ENCODE measurements at places on chromosomes 5 and 9.

- no peak for DNase-seq
These were observed 115.0 kb downstream of the PIK3R1 start for GRCh38 chr5:68330574-68330973.

DNA sequence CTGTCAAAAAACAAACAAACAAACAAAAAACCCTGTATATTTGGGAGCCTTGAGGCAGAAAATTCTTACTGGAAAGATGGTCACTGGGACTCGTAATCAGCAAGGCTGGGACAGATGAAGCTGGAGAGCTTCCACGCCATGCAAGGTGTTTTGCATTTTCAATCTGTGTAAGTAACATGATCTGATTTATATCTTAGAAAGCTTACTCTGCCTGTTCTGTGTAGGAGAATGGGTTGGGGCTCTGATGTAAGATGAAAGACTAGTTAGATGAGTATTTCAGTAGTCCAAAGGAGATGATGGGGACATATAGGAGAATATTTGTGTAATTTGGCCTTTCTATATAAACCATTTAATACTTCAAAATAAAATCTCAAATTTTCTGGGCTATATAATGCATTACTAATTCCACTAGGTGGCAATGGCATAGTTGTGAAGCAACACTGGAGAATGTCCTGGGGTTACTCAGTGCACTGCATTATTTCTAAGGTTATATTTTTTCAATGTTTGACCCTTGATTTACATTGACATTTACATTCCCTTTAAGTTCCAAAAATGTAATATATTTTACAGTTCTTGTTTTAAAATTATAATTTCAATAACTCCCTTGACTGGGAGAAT is 21.9 kb upstream of the FSD1L start:
- no peak for DNase-seq

- no peak for DNase-seq
These were observed at the start of gene ARAP3 for GRCh38 chr5:141681695-141682641. ARAP3 (minus strand) TSS chr5:141682230; CDS start chr5:141680486, 1,744 bp downstream.

GRCh38 chr5:177542816-177543465 is 11.4 kb downstream of the FAM193B start:
- DNase-seq, result no peak

- DNase-seq, result no peak
These were observed 73.5 kb upstream of the GALNT10 start for GRCh38 chr5:154117050-154117449.

DNA sequence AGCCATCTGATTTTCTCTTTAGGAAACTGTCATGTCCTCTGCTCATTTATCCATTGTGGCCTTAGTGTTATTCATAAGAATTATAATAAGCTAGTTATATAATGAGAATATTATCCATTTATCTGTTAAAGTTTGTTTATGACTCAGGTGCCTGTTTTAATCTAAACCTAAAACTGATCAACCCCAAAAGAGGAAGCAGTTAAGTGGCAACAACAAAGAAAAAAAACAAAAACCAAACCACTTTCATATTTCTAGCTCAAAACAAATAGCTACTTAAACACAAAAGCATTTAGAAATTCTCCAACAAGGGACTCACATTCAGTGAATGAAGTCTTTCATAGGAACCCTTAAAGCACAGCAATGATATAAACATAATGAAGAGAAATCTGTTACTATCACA is 116.4 kb downstream of the APBA1 start:
- no peak for DNase-seq

- DNase-seq, result no peak
These were observed 139.1 kb downstream of the PIP5K1B start for GRCh38 chr9:68844157-68844556.

DNA sequence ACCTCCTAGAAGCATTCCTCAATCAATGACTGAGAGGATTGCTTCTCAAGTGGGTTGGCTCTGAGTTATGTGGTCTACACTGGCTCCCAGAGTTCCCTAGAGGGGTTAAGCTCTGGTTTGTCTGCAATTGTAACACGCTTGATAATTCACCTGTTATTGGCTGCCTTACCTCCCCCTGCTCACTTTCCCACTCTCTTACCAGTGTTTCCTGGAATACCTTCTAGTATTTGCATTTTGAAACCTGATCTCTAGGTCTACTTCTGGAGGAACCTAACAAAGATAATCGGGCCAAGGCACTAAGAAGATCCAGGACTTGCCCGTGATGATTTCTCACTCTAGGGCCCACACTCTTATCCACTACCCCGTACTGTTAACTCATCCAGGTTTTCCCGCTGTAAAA is 110.1 kb upstream of the MAP3K1 start:
- no peak for DNase-seq

DNA sequence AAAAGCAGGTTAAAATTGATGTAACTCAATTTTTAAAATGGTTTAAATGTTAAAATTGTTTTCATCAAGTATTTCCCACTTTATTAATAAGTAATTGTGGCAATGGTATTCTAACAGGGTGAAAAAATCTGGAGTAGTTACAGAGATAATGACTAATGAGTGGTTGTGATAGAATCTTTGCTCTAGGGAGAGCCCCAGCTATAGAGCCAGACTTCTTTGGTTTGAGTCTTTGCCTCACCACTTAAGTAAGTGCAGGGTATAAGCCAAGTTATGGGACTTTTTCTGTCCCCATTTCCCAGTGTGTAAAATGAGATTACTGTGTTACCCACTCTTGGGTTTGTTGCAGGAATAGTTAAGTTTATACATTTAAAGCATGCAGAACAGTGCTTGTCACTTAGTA is 158.1 kb downstream of the FER start:
- no peak for DNase-seq

DNA sequence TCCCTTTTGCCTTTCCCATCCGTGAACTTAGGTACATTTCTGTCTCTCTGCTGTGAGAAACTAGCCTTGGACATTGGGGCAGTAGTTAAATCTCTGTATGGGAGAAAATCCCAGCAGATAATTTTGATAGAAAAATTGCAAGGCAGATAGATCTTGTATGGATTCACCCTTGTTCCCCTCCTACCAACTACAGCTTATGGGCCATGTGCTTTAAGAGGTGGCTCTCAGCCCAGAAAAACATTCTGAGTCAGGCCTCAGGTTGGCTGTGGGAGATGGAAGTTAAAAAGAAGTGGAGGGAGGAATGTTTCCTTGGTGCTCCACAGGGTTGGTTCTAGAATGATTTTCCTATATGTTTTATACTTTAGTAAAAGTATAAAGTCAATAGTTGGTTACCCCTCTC is 1.4 kb upstream of the KDM3B start:
- no peak for DNase-seq

- DNase-seq, result no peak
These were observed 449.4 kb upstream of the CDH10 start for GRCh38 chr5:25094219-25094618.

DNA sequence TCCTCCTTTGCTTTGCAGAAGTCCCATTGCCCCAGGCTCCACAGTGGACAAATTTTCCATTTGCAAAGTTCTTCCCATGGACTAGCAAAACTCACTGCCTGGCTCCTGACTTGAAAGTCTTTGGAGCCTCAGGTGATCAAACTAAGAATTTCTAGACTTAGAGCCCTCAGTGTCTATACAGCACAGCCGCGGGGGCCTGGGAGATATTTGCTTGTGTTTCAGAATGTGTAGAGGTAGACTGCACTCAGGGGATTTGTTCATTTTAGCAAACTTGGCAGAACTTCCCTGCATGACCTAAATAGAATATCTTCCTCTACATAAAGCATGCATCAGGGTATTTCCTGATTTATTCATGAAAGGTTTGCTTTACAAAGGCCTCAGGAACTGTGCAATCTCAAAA is 384.2 kb upstream of the ZNF462 start:
- DNase-seq, result no peak

DNA sequence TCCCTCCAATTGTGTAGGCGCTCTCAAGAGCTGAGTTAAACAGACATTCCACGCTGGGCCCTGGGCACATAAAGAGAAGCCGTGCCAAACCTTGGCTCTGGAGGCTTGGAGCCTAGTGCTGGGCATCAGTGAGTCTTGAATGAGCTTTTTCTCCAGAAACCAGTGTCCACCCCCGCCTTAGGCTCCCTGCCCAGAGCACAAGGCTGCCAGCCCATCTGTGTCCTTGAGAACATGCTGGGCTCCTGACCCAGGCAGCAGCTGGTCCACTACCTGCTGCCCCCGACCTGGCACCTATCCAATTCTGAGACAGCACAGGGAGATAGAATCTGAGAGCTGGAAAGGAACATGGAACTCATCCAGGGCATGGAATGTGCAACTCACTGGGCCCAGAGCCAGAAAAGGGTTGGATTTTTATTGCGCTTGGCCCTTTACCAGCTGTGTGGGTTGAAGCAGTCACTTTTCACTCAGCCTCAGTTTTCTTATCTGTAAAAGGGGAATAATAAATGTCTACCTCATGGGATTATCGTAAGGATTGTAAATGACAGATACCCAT is 92.4 kb upstream of the CPLX2 start:
- DNase-seq, result no peak

- DNase-seq, result no peak
These were observed 5.6 kb downstream of the MEGF9 start for GRCh38 chr9:120708526-120709224.

DNA sequence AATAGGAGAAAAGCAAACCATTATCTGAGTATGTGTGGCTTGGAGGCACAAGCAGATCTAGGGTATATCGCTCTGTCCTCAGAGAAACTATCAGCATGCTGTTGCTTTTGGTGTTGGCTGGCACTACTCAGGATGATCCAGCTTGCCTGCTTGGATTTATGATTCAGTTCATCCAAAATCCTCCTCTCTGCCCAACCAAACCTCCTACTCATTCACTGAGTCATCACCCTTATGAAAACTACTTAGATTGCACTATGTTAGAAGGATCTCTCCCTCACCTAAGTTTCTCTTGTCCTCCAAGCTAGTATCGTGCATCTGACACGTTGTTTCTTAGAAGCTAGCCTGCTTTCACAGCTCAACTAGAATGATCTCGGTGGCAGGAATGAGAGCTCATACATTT is 14.2 kb upstream of the ZBED3 start:
- DNase-seq, result no peak

- no peak for DNase-seq
These were observed 21.5 kb downstream of the TNFSF8 start for GRCh38 chr9:114908805-114909448.

GRCh38 chr5:58967597-58968281 is 384.9 kb downstream of the RAB3C start:
- DNase-seq, result no peak

GRCh38 chr9:114769624-114770023 is 36.2 kb downstream of the TNFSF15 start:
- DNase-seq, result no peak

DNA sequence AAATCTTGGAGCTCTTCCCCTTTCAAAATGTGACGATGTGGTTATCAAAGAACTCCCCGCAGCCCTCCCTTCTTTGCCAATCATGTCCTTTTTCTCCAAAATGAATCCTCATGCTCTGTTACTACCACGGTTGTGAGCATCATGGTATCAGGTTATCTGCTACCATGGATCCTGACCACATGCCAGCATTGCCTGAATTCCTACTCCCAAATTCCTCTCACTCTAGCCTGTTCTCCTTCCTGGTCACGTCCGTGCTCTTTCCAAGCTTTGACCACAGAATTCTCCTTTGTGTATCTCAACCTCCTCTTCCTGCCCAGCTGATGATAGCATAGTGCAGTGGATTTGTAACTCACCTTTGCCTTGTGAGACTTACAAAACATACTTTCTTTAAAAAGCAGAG is 59.5 kb upstream of the FBXL7 start:
- no peak for DNase-seq

DNA sequence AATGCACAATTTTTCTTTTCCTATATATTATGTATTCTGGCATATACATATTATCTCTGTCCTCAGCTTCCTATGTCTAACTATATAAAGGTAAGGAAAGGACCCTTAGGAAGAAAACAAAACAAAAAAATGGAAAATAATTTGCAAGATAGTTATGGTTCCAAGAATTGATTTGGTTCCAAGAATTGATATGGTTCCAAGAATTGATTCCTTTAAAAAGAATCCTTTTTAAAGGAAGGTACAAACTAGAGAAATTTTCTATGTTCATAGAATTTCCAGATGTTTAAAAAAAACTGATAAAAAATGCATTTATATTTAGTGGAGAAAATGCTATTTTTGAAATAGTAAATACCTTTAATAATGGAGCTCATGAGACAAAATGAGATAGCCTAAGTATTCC is 12.1 kb downstream of the LYRM7 start:
- no peak for DNase-seq

DNA sequence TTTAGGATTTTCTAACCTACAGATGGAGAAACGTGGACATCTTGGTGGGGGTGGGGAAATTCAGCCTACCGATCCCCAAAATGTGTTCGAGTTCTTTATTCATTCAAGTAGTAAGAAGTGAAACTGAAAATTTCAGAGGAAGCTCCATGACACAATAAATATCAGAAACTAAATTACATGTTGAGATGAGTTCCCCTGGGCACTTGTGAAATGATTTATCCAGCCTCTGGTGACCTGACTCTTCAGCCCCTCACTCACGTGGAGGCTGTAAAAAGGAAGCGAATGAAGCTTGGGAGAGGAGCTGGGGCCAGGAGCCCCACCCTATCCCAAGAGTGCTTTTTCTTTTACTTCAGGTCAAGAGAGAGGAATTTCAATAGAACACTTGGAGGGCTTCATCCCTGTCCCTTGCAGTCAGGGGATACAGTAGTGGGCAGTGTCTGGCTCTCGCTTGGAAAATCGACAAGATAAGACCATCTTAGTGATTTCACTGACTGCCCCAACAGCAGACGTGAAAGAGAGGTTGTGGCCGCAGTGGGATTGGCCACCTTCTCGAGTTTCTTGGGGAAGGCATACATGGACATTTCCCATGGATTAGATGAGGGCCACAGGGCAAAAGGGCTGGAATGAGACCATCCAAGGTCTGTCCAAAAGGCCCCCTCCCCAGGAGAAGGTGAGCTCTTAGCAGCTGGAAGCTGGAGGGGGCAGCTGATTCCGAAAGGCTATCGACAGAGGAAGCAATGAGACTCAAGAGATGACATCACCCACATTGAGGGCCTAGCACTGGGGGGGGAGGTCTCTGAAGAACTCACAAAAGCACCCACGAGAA is 76.8 kb upstream of the SH3PXD2B start:
- no peak for DNase-seq

- no peak for DNase-seq
These were observed 34.4 kb upstream of the RANBP6 start for GRCh38 chr9:6049798-6050197.

- DNase-seq, result no peak
These were observed 36.3 kb upstream of the TRPM3 start for GRCh38 chr9:71157731-71158130.

DNA sequence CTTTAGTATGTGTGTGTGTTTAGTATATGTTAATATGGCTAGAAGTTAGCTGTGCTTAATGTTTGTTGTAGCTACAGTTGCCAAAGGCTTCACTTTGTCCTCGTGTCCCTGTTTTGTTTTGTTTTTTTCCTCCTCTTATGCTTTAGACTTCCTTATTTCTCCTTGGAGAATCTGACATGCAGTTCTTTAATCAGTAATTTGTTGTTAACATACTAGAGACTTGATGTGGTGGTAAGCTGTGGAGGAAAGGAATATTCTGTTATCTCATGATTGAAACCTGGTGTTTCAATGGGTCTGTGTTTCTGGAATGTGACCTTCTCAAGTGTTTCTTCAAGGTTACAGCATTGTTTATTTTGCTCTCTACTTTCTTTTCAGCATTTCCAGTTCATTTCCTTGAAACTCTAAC is 515.6 kb upstream of the ST8SIA4 start:
- DNase-seq, result no peak

Data from stimulated activated CD8-positive, alpha-beta memory T cell treated with anti-CD3 and anti-CD28 coated beads, Interleukin-4, amount 100 ng/mL, for 1 hour (primary cell).